ENCODE measurements at places on chromosomes 1 and 21.

GRCh38 chr1:64822621-64823020 is 77.7 kb downstream of the RAVER2 start:
- peak; percentile 31 for DNase-seq

DNA sequence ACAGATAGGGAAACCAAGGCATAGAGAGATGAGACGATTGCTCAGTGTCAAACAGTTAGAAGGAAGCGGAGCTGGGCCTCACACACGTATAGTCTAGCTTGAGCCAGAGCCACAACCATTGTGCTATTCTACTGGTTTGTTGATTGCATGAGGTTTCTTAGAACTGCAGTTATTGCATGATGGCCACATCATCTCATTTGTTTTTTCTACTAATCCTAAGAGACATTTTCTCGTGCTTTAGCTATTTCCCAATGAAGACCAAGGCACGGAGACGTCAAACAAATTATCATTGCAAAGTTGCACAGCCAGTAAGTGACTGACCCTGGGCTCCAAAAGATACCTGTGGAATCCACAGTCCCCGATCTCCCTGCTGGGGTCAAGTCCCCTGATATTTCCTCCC is 25.1 kb upstream of the ZNF362 start:
- no peak for DNase-seq

DNA sequence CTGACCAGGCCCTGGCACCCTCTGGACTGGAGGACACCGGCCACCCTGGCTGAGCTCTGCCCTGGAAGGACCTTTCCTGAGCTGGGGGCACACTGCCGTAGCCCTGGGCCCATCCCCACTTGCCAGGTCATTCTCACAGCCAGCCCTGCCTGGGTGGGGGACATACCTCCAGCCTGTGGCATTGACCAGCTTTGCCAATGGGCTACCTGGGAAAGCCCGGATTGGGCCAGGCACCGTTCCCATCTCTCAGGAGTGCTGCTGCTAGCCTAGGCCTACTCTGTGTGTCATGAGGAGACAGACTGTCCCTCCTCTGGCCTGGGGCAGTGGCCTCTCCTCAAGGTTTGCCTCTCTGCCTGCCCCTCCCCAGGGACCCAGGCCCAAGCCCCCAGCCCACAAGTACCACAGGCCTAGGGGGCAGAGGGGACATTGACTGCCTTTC is 40.0 kb downstream of the COQ8A start:
- no peak for DNase-seq

- peak; percentile 3 for DNase-seq
Measured at GRCh38 chr1:219927956-219928790, at the start of gene SLC30A10. SLC30A10 (minus strand) TSS chr1:219928557; CDS start chr1:219928440, 117 bp downstream.

- DNase-seq, result no peak
Measured at GRCh38 chr1:212485571-212485912, 52.8 kb downstream of the NENF start.

DNA sequence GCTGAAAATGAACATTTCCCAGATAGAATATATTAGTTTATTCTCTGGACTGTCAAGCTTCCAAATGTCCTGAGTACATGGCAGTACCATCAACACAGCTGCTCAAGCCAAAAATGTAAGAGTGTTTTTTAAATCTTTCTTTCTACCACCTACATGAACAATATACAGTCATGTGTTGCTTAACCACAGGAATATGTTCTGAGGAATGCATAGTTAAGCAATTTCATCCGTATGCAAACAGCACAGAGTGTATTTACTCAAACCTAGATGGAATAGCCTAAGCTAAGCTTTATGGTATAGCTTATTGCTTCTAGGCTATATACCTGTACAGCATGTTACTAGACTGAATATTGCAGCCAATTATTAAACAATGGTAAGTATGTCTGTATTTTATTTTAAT is 561.9 kb upstream of the ADGRL4 start:
- DNase-seq, result peak; percentile 51

- DNase-seq, result no peak
Measured at GRCh38 chr1:200048244-200048643, 20.7 kb downstream of the NR5A2 start.

GRCh38 chr1:177425199-177425598 is 254.4 kb downstream of the BRINP2 start:
- no peak for DNase-seq

DNA sequence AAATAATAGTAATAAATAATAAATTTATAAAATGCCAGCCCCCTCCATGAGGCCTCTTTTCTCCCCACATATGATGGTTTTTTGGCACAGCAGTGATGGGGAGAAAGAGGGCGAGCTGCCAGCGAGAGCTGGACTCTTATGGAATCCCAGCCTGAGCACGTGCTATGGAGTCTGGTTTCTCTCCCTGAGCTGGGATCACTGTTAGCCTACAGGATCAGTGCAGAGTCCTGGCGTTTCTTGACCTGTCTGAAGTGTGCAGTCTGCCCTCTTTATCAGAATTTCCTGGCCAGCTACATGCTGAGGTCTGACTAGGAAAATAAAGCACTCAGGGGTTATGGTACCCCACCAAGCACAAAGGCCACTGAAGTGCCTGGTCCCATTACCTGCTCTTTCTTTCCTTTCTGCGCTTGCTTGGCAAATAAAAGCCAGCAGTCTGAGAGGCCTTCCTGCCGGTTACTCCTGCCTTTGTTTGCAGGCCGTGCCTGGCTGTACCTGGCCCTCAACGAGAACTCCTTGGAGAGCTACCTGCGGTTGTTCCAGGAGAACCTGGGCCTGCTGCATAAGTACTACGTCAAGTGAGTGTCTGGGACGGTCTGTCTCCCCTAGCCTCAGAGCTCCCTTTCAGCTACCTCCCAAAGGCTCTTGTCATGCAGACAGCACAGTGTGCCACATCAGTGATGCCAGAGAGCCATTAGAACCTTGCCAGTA is 18.5 kb upstream of the SLC25A34 start:
- no peak for DNase-seq

- peak; percentile 40 for DNase-seq
Measured at GRCh38 chr1:236502579-236502971, 21.2 kb upstream of the LGALS8 start.

DNA sequence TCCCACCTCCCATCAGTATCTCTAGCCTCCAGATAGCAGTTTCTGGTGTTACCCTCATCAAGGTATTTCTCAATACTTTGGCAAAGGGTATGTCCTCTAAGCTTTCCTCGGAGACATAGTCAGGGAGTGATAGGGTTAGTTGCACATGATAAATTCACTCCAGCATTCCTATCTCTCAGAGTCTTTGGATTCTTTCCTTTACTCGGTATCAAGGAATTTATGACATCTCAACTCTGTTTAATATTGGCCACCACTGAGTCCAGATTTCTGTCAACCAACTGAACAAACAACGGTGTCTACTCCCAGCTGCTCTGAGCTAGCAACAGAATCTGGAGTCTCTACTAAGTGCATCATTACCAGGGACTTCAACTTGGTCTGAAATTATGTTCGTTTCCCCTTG is 233.4 kb downstream of the TM2D1 start:
- peak; percentile 42 for DNase-seq

DNA sequence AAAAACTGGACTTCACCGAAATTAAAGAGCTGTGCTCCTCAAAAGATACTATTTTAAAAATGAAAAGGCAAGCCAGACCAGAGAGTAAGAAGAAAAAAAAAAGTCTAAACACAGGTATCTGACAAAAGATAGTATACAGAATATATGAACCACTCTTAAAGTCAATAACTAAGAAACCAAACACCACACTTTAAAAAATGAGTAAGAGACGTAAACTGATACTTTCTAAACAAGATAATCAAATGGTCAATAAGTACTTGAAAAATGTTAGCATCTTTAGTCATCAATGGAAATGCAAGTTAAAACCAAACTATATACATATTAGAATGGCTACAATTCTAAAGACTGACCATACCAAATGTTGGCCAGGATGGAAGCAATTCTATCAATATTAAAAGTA is 77.6 kb downstream of the EVI5 start:
- no peak for DNase-seq

All from fibroblast of gingiva (primary cell).